NCI-H2081 (cell line): ENCODE measurements at places on chromosomes 16 and 17.
A peak's percentile ranks its signal among the peaks of the same experiment; 100 is the strongest.

DNA sequence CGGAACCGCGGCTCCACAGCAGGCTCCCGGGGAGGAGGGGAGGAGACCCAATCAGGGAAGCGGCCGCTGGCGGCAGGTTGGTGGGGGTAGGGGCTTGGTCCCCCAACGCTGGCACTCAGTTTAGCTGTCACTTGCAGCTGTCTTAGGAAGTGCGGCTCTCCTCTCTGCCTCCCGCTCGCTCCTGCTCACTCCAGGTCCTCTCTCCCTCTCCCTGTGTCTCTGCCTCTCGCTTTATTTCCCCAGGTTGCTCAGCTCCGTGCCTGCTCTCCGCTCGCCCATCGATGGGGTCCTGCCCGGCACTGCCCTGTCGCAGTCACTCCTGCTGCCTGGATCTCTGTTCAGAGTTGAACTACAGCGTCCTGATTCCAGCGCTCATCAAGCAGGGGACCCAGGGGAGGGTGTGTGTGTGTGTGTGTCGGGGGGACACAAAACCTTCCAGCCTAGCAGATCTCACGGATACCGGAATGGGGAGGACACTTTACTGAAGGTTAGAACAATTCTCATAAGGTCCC, 145.6 kb downstream of the ENGASE start:
- DNase-seq, result no peak

- peak; percentile 57 for DNase-seq
Measured at GRCh38 chr17:7436556-7437368, 1.5 kb downstream of the TMEM102 start.

DNA sequence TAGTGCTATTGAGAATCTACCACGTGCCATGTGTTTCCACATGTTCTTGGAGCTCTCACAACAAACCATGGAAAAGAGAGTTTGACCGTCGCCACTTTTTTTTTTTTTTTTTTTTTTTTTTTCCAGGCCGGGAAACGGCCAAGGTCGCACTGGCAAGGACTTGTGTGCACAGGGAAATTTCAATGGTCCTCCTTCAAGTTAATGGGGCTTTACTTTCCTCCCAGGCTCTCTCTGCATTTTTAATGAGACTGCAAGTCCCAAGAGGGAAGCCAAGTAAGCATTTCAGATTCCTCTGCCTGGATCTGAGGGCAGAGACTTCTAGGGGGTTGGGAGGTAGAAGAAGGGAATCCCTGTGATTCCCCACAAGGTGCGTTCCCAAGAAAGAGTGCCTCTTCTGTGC, 94.7 kb upstream of the MPHOSPH6 start:
- DNase-seq, result no peak

- no peak for DNase-seq
Measured at GRCh38 chr17:79223471-79223870, 148.8 kb downstream of the ENGASE start.

GRCh38 chr16:19766554-19766884, 48.4 kb downstream of the IQCK start:
- no peak for DNase-seq

GRCh38 chr17:38875477-38876075, 5.7 kb downstream of the LASP1 start:
- DNase-seq, result no peak

- no peak for DNase-seq
Measured at GRCh38 chr16:74449470-74449869, 28.2 kb upstream of the CLEC18B start.

- DNase-seq, result no peak
Measured at GRCh38 chr17:57687642-57688041, 57.5 kb downstream of the CCDC182 start.

DNA sequence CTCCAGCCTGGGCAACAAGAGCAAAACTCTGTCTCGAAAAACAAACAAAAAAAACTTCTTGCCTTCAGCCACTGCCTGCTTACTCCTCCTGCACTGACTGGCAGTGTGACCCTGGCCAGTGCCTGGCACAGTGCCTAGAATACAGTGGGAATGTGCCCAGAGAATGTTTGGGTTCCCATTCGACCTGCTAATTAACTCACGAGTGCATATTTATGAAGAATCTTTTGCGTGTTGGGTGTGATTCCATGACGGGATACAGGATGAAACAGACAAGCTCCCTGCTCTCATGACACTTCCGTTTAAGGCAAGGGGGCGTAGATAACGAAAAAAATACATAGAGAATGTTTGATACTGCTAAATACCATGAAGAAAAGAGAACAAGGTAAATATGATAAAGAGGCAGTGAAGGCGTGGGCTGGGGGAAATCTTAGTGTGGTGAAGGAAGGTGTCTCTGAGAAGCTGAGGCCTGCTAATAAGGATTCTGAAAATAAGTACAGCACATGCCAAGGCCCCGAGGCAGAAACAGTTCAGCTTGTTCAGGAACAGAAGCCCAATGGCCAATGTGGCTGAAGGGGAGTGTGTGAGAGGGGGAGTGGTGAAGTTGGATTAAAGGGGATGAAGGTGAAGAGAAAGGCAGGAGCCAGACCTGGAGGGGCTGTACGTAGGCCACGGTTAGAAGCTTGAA, 4.3 kb downstream of the ABI3 start:
- DNase-seq, result peak; percentile 29

GRCh38 chr17:7650509-7651096, at the start of gene ATP1B2:
ATP1B2 (plus strand) TSS chr17:7650926; CDS start chr17:7651519, 593 bp downstream.
- DNase-seq, result no peak

DNA sequence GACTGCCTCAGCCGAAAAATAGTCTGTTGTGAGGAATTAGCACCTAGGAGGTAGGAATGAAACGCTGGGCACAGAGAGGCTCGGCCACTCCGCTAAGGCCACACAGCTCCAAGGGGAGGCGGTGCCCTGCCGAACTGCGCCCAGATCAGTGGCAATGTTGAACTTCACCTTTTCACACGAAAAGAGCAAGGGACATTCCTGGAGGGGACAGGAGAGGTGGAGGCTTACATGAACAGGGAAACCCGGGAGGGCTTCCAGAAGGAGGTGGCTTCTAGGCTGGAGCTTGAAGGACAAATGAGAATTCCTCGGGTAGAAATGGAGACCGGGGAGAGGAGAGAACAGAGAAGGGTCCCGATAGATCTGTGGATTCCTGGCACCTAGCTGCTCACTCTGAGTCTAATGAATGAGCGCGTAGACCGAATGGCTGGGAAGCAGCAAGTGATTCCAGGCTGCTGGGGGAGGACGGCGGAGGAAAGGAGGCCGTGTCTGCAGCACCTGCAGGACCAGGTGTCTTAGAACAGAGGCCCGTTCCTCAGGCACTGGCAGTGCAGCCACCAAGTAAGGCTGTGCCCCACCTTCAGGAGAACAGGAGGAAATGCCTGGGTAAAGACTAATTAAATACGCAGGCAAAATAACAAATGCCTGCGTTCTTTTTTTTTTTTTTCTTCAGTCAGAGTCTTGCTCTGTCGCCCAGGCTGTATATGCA, 722 bp upstream of the SLC38A10 start:
- peak; percentile 67 for DNase-seq

DNA sequence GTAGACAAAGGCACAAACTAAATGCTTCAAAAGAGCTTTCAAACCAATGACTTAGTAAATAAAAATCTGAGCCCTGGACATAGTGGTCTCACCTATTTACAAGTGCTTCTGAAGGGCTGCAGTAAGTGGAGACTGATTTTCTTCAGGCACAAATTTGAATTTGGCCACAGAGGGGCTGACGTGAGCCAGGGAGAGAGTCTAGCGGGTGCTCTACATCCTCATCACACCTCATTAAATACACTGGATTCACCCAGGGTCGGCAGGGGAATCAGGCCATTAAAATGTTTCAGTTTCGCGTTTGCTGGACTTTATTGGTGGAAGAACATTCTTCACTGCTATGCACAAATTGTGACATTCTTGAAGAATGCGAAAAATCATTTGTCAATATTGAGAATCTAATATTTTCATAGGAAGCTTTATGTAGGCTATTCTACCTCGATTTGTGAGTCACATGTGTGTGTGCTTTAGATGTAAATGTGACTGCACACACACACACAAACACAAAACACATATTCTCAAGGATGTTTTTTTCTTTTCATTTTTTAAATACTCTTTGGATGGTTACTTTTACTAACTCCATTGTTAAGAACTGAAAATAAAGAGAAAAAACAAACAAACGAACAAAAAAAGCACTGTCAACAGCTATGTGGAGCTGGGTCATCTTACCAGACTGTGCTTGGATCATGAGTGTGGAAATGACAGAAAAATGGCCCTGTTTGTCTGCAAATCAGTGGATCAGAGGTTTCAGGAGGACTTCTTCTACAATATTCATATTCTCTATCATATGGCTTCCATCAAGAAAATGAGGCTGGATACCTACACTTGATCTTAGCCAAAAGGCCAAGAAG, 58.9 kb downstream of the CDH11 start:
- DNase-seq, result no peak

DNA sequence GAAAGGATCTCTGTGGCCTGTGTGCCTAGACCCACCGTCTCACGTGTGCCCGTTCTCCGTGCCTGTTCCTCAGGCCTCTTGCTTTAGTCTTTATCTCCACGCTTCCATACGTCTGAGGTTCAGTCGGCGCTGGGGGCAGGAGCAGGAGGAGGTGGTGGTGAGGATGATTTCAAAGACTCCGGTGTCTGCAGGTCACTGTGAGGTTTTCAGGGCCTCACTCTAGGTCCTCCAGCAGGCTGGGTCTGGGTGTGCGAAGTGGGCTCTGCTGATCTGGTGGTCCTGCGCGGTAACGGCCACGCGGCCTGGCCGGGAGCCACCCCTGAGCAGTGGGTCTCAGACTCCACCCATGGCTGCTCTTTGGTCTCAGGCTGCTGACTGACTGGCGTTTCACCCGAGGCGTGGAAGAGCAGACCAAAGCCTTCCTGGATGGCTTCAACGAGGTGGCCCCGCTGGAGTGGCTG, 14.4 kb upstream of the CLEC18A start:
- DNase-seq, result no peak

- DNase-seq, result no peak
Measured at GRCh38 chr17:4215882-4216570, 47.8 kb downstream of the ANKFY1 start.

DNA sequence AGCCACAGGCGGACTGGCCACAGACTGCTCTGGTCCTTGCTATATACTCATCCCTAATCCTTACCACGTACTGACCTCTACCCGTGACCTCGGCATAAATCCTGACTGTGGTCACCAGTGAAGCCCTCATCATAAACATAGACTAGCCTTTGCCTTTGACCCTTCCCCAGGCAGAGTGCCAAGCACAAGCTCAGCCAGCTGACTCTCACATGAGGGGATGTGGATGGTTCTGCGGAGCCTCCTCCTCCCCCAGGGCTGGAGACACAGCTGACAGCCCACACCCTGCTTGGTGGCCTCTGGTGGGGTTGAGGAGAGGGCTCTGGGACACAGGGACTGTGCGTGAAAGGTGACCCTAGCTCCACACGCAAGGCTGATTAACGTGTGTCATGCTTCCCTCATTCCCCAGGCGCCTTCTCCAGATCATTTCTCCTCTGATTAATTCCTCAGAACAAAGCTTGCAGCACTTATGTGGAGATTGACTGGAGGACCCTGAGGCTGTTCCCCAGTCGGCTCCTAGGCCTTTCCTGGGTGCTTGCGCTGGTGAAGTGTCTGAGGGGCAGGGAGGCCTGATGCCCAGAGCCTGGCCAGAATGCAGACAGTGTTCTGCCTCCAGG, 241.5 kb upstream of the NLRP1 start:
- DNase-seq, result no peak

- DNase-seq, result no peak
Measured at GRCh38 chr17:73754886-73755400, 110.7 kb upstream of the SDK2 start.

DNA sequence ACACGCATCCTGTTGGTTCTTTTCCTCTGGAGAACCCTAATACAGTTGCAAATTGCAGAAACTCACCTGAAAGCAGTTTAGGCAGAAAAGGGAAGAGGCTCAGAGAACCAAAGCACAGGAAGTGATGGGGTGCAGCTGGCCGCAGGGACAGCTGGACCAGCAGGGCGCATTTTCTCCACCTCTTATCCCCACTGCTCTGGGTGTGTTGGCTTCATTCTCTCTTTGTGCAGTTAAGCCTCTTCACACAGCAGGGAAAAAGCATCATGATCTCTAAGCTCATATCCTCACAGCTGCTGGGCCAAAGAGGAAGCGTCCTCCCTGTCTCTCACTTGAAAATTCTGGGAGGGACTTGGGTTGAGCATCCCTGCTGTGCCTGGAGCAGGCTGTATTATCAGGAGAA, 20.0 kb upstream of the LRRC75A start:
- peak; percentile 51 for DNase-seq

DNA sequence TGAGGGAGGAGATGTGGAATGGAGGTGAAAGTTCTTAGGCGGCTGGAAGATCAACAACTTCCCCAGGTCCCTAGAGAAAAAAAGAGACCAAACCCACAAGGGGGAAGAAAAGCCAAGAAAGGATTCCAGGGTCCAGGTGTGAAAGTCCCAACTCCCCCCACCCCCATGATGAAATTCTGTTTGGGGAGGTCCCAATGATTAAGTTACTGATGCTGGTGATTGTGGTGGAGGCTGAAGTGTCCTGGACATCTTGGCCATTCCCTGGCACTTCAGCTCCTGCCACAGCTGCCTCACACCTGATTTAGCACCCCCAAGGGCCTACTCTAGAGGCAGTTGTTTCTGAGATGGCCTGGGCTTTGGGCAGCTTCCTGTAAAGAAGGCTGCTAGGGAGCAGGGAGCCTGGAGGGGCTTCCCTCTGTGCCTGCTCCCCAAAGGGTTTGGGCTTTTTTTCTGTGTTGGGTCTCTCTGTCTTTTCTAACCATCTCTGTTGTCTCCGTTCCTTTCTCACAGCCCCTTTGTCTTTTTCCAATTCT, 13.1 kb downstream of the HOXB4 start:
- DNase-seq, result no peak

DNA sequence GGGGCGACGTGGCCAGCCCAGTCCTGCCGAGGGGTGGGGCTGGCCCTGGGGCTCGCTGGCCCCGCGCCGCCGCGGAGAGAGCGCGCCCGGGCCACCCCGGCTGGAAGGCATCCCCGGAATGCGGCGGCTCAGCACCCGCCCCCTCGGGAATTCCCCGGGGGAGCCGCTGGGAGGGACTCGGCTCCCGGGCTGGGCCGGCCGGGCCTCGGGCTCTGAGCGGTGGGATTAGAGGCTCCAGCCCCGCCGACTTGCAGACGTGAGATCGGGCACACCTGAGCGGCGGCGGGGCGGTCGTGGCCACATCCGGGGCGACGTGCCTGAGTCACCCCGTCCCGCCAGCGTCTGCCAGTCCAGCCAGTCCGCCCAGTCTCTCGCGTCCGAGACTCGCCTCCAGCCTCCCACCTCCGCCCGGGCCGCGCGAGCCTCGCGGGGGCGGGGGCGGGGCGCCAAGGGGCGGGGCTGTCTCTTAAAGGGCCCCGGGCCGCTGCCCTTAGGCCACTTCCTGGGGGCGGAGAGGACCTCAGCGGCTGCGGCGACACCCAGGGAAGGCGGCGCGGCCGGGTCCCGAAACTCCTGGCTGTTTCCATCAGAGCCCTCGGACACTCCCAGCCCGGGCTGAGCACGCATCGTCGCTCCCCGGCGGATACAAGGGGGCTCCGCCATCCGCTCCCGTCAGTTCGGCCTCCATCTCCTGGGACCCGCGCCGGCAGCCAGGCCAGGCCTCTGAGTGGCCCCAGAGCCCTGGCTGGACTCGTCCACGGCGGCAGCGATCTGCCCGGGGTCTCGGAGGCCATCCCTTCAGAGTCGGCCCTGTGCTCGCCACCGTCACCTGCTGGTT, at the start of gene KCTD11:
KCTD11 (plus strand) TSS at position 498 of the 838 bp plus-strand sequence.
- DNase-seq, result no peak
